A172 (cell line): ENCODE measurements at places on chromosomes 5 and 9. TPM values are rescaled to one million over a fixed set of nuclear protein-coding genes. Genes with fewer than 3 reads are reported as not detected.

DNA sequence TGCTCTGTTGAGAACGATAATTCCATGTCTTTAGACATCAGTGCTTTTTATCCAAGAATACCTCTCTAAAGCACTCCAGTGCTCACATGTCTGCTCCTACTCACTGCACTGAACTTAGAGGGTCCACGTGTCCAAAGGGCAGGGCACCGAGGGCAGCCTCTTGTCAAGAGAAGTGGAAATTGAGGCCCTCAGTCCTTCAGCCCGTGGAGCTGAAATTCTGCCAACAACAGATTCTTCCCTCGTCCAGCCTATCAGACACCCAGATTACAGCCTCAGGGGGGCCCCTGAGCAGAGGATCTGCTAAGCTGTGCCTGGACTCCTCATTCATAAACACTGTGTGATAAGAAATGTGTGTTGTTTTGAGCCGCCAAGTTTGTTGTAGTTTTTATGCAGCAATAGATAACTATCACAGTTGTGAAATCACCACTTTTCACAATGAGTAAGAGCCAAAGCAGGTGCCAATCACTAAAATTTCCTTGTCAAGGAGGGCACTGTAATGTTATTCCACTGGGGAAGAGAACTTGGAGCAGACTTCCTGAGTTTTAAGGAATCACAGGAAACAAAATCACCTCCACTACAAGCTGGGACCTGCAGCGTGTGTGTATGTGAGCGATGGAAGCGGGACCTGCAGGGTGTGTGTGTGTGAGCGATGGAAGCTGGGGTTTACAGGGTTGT, 58.8 kb upstream of the IGFBPL1 start:
- no peak for DNase-seq

DNA sequence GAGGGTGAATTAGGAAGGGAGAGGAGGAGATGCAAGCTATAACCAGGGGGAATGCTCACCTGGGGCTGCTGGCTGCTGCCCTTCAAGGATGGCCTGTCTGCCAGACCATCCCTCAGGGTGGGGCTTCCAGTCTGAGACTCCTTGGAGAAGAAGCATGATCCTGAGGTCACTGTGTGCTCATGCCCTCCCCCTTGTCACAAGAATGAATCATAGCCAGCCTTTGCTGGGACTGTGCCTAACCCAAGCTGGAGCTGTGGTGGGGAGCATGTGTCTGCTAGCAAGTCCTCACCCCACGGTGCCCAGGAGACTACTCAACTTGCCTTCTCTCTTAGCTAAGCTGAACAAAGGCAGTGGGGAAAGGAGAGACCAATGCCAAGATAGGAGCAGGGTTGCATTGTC, 463.6 kb downstream of the SPOCK1 start:
- peak; percentile 5 for DNase-seq

GRCh38 chr5:20608567-20608966, 620.6 kb upstream of the CDH18 start:
- no peak for DNase-seq

- DNase-seq: no peak
These were observed 1.6 kb upstream of the TUT7 start for GRCh38 chr9:86355814-86356213.

DNA sequence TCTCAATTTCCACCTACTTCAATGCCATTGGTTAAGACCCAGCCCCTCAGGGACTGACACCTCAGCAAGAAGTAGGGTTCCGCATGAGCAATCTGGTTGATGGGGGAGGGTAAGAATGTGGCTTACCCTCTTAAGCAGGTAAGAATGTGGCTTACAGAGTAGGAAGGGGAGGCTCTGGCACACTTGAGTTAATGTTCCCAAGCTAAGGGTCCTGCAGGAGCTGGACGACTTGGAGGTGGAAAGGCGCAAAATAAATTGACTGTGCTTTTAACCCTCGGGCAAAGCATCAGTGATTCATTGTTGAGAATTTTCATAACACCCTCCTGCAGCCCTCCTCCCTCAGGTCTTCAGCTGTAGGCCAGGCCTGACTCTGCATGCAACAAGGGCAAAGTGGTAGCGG, 24.9 kb upstream of the ADRA1B start:
- DNase-seq: no peak

DNA sequence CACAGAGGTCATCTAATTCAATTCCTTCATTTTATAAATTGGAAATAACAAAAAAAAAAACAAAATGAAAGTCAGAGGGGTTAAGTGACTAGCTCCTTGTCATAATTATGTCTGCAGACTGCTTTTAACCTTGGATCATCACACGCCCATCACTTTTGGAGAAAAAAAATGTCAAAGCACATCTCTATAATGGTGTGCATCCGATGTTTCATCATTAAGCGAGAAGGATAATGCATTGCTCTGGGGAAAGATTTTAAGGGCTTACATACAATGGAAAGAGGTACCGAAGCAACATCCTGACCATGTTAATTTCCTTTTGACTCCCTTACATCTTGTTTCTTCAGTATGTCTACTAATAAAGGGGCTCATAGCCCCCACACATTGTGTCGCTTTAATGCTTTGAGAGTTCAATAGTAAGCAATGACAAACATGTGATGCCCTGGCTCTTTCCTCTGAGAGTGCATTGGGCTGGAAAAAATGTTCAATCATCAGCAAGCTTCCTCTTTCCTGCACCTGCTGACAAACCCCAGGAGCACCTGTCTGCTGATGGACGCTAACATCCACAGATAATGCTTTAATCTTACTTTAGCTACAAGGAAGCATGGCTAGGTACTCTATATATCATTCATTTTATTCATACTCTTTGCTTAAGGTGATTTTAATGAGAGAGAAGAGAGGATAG, 242.2 kb downstream of the SMARCA2 start:
- no peak for DNase-seq

GRCh38 chr9:16344343-16344742, 526.1 kb downstream of the BNC2 start:
- DNase-seq: peak; percentile 77

DNA sequence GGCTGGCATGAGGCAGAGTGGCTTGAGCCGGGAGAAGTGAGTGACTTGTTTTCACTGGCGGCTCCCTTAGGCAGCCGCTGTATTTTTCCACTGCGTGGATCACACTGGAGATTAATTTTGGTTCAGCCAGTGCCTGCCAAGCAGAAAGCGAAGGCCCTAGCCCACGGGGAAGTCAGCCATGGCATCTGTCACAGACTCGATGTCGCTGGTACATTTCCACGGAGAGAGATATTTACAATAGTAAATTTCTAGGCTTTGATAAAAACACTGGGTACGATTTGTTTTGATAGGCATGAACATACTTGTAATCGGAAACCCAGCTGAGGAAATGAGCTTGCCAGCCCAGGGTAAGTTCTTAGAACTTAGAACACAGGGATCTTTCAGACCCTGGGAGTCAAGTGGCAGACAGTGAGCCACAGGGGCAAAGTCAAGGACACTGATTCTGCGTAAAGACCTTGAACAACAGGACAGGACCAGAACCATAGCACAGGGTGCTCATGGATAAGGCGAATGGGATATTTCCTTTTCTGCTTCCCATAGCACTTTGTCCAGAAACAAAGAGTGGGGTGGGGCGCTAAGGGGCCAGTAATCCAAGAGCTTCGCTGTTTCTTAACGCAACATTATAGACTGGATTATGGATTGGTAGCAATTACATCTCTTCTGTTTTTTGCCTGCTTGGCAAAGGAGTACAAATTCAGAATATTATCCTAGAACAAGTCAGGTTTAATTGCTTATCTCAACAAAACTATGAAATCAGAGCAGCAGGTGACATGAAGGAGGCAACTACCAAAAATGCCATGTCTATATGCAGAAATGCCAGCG, 4.5 kb downstream of the DUSP1 start:
- DNase-seq: peak; percentile 47

DNA sequence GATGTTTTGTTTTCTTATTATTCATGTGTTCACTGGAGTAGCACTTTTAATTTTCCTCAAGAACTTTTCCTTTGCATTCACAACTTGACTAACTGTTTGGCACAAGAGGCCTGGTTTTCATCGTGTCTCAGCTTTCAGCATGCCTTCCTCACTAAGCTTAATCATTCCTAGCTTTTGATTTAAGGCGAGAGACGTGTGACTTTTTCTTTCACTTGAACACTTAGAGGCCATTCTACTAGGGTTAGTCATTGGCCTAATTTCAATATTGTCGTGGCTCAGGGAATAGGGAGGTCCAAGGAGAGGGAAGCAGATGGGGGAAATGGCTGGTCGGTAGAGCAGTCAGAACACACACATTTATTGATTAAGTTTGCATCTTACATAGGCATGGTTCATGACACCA, 94.0 kb downstream of the ZNF462 start:
- peak; percentile 55 for DNase-seq

GRCh38 chr9:35753466-35753865, 610 bp downstream of the MSMP start:
- no peak for DNase-seq

- DNase-seq: no peak
These were observed 15.1 kb upstream of the TNFAIP8 start for GRCh38 chr5:119340597-119341218.

GRCh38 chr9:21904776-21905175, 89.4 kb downstream of the CDKN2A start:
- no peak for DNase-seq

DNA sequence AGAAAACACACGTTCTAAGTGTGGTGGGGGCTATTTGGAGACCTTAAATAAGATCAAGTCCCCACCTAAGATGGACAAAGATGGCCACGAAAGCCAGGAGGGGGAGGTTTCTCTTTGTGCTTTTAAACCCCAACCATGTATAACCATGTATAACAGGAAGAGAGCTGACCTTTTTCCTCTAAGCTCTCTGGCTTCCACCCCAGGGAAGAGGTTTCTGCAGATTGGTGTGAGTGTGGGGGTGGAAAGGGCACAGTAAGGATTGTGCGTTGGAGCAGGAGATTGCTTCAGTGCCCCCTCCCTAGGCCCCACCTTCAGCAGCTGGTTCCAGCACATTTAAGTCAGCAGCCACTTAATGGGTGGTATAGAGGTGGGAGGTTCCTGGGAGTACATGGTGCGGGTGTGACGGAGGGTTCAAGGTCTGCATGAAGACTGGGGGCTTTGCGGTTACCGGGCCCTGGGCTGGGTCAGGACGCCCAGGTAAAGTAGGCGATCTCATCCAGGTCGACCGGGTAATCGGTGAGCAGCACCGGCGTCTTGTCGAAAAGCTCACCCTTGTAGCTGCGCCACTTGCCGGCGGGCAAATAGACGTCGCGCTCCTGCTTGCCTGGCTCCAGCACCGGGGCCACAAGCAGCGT, 6.2 kb downstream of the MYORG start:
- DNase-seq: no peak

DNA sequence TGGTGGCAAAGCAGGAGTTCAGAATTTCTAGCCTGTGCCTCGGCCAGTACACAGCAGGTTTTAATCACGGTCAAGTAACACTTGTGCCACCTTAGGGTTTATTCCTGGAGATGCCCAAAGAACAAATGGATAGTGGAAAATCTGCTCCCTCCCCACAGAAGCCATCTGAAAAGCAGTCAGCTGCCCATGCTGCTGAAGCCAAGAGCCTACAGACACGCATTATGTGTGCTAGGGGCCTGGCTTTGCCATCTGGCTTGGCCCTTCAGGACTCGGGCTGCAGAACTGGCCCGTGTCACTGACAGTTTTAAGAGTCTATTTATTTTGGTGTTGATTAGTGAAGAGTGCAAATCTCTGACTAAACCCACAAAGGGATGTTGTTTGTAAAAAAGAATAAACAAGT, 11.1 kb downstream of the ARSB start:
- no peak for DNase-seq

DNA sequence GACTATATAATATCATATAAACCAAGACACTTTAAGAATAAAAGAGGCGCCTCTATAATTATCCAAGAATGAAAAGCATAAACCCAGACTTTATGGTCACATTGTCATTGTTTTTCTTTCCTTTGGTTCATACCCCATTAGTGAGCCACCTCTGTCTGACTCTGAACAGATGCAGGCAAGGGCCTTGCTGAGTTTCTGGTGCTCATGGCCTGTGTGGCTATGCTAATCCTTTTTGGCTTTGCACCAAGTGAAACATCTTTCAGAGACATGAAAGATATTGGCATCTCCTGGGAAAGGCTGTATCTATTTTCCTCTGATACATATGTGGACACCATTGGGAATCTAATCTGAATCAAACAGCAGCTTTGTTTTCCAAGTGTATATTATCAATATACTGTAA, 222.5 kb downstream of the CHSY3 start:
- DNase-seq: no peak

- peak; percentile 22 for DNase-seq
These were observed 127.9 kb upstream of the PALM2AKAP2 start for GRCh38 chr9:109652112-109652511.

DNA sequence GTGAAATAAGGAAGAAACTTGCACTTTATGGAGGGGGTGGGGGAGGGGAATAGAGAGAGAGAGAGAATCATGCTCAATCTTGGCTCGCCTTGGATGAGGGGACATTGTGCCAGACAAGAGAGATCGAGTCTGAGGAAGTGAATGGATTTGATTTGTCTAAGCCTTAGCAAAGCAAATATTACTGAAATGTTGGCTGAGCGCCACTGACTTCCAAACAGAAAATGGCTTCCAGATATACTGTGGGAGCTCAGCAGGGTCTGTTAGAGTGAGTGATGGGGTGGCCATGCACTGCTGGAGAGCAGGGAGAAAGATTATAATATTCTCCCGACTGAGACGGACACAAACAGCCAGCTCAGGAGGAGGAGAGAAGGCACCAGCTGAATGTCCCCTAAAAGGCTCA, 34.5 kb downstream of the BRINP1 start:
- DNase-seq: no peak

- DNase-seq: no peak
These were observed 50.7 kb downstream of the NACC2 start for GRCh38 chr9:136044207-136044970.

GRCh38 chr9:119002491-119002890, 366.7 kb downstream of the BRINP1 start:
- DNase-seq: no peak

- DNase-seq: no peak
These were observed 565.0 kb downstream of the DMRTA1 start for GRCh38 chr9:23011669-23012068.

- no peak for DNase-seq
These were observed 21.4 kb downstream of the ZNF169 start for GRCh38 chr9:94280409-94280989.

DNA sequence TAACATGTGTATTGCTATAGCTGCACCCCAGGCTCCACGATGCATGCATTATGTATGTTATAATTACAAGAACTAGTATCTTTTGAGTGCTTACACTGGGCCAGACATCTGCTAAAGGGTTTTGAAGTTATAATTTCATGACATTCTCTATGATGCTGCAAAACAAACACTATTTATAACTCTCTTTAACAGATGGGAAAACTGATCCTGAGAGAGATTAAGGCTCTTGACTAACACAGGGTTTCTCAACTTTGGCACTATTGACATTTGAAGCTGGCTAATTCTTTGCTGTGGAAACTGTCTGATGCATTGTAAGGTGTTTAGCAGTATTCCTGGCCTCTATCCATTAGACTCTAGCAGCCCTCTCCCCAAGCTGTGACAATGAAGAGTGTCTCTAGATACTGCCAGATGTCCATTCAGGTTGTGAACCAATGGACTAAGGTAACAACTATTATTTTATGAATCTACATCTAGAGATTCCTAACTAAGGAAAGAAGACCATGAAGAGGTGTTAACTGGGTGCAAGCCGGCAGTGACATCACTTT, 258.6 kb downstream of the ASTN2 start:
- DNase-seq: no peak

Gene KLF4
- total RNA-seq: 5.4 and 6.4 TPM in 2 replicates

Gene ABLIM3
- 12.6 and 15.9 TPM in 2 replicates for total RNA-seq

Gene CCDC171
- 1.4 and 4.5 TPM in 2 replicates for total RNA-seq

Gene N4BP3
- total RNA-seq: 0.17 and 0.33 TPM in 2 replicates
